ENCODE measurements at places on chromosomes 4 and X. TPM values are rescaled to one million over a fixed set of nuclear protein-coding genes. Genes with fewer than 3 reads are reported as not detected.

DNA sequence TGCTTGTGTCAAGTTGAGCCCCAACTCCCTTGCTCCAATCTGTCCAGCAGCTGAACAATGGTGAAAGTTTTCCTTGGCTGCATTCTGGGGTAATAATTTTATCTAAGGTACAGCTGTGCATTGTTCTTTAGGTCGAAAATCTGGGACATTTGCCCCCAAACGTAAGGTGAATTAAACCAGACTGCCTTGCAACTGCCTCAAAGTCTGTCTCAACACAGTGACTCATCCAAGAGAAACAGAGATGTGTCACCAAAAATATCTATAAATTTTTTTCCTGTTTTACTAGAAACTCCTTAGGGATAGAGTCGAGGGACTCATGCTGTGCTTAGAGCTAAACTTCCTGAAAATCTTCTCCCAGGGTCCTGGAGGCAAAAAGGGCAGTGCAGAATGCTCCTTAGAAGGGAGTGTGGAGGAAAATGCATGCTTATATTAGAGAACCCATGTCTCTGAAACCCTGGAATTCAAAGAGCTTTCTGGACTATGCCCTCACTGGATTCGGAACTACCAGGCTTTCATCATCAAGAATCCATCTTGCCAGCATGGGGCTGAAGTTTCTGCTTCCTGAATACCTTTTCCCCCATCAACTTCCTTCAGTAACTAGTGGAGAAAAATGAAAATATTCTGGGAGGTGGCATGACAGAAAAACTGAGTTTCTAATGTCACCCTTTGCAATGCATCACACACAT, 115.7 kb downstream of the PALLD start:
- H3K27ac ChIP-seq = peak overlapping the region; percentile 67
- peak overlapping the region; percentile 45 for H3K4me3 ChIP-seq
- H3K36me3 ChIP-seq = no peaks in the 10 kb centered on the region

DNA sequence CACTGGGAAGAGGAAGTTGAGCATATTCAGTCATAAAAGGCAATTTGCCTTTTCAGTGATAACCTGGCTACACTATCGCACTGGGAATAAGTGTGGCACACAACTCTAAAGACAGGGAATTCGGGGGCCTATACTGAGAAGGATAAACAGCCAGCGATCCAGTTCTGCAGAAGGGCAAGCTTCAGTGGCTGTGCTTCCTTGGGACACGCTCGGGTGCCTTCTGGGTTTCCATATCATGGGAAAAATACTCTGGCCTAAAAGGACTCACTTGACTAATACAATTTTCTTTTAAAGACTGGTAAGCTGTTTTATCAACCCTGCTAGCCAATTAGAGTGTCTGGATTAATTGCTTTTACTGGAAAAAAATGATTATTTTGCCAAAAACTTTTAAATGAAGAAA, 58.5 kb downstream of the TENM3 start:
- peaks cover 1% of the 10 kb centered on the region for H3K27me3 ChIP-seq
- no peak for DNase-seq
- H3K36me3 ChIP-seq = peaks cover 5% of the 10 kb centered on the region
- no peak overlapping the region for H3K4me3 ChIP-seq

- peaks cover 87% of the 10 kb centered on the region for H3K4me1 ChIP-seq
- no peak for DNase-seq
- H3K27ac ChIP-seq = 0 out of 2 replicates have a peak overlapping the region, but pooled peaks have one; percentile 21
- H3K27me3 ChIP-seq = no peaks in the 10 kb centered on the region
Measured at GRCh38 chr4:141642063-141642462, 5.7 kb downstream of the IL15 start.

Gene TRIML2
- 0.76 TPM for total RNA-seq

Gene GAGE1
- not detected for total RNA-seq
